ENCODE measurements at places on chromosomes 6 and 20. TPM values are rescaled to one million over a fixed set of nuclear protein-coding genes. Genes with fewer than 3 reads are reported as not detected.

TMC2 gene
- not detected for total RNA-seq

KCNQ5 gene
- 1.4 TPM for total RNA-seq

NOTCH4 gene
- total RNA-seq, result 0.98 TPM

SAMD5 gene
- 0.70 TPM for total RNA-seq

NOX3 gene
- not detected for total RNA-seq

ATP6V1G2 gene
- 0.78 TPM for total RNA-seq

KCNK16 gene
- total RNA-seq, result not detected

WFDC10B gene
- total RNA-seq, result not detected

PLAGL2 gene
- total RNA-seq, result 22.5 TPM

PRRT1 gene
- 0.66 TPM for total RNA-seq

CDSN gene
- 0.06 TPM for total RNA-seq

TXNDC5 gene
- total RNA-seq, result 119 TPM

PRND gene
- total RNA-seq, result not detected

TOX2 gene
- 10.4 TPM for total RNA-seq

KCNK15 gene
- 0.62 TPM for total RNA-seq

RAET1E gene
- total RNA-seq, result 2.9 TPM

FOXF2 gene
- total RNA-seq, result 19.5 TPM

GPR63 gene
- total RNA-seq, result 0.30 TPM

FHL5 gene
- not detected for total RNA-seq

COL21A1 gene
- 0.56 TPM for total RNA-seq

RIMS4 gene
- 2.4 TPM for total RNA-seq

SRMS gene
- 0.14 TPM for total RNA-seq

SIRPB1 gene
- 0.47 TPM for total RNA-seq

LRRC1 gene
- total RNA-seq, result 7.1 TPM

HLA-DOB gene
- total RNA-seq, result 0.21 TPM

LGSN gene
- total RNA-seq, result 1.9 TPM

OR12D3 gene
- not detected for total RNA-seq

HMGCLL1 gene
- 0.18 TPM for total RNA-seq

FAM83C gene
- total RNA-seq, result 0.09 TPM

CST3 gene
- 376 TPM for total RNA-seq

PKHD1 gene
- total RNA-seq, result not detected

C20orf141 gene
- total RNA-seq, result not detected

PACSIN1 gene
- 0.06 TPM for total RNA-seq

CLPSL2 gene
- 0.80 TPM for total RNA-seq

TREM2 gene
- total RNA-seq, result 0.08 TPM
